ENCODE measurements at places on chromosomes 16 and 17.
A peak's percentile ranks its signal among the peaks of the same experiment; 100 is the strongest.

DNA sequence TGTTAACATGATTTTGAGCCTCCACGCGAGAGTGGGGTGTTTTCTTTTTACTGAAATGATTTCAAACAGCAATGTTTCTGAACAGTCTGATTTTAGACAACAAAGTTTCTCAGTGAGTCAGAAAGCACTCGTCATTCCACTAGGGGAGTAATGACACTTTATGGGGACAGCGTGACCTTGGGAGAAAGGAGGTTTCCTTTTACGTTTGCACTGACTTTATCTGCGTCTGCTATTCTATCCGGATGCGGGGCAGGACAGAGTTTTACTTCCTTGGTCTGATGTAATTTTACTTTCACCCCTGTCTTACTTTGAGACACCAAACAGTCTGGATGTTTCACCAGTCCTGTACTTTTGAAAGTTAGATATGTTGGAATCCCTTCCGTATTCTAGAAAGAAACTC, 20.7 kb downstream of the SLC47A1 start:
- no peak for DNase-seq

- DNase-seq, result no peak
Measured at GRCh38 chr17:34562387-34562786, 17.0 kb upstream of the TMEM132E start.

DNA sequence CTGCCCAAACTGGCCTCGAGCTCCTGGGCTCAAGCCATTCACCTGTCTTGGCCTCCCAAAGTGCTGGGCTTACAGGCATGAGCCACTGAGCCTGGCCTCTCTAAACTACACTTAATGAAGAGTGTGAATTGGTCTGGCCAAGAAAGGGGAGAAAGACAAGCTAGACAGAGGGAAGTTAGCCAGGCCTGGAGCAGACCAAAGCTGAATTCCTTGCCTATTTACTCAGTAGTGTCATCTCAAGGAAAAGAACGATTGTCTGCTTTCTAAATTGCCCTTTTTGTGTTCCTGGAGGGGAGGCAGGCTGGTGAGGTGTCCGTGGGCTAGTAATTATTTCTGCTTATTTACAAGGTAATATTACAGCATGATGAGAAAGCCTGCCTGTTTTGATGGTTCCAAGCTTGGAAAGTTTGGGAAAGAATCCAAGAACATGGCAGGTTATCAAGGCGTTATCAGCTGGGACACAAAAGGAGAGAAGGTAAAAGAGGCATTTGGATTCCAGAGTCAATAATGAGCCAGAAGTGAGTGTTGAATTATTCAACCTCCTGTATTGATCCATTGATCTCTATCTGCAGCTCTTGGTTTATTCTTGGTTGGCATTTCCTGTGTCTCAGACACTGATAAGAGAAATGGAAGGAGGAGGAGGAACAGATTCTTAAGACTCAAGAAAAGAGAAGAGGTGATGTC, 6.3 kb upstream of the CBFB start:
- DNase-seq, result no peak

- no peak for DNase-seq
Measured at GRCh38 chr16:2739625-2740430, 12.6 kb upstream of the SRRM2 start.

DNA sequence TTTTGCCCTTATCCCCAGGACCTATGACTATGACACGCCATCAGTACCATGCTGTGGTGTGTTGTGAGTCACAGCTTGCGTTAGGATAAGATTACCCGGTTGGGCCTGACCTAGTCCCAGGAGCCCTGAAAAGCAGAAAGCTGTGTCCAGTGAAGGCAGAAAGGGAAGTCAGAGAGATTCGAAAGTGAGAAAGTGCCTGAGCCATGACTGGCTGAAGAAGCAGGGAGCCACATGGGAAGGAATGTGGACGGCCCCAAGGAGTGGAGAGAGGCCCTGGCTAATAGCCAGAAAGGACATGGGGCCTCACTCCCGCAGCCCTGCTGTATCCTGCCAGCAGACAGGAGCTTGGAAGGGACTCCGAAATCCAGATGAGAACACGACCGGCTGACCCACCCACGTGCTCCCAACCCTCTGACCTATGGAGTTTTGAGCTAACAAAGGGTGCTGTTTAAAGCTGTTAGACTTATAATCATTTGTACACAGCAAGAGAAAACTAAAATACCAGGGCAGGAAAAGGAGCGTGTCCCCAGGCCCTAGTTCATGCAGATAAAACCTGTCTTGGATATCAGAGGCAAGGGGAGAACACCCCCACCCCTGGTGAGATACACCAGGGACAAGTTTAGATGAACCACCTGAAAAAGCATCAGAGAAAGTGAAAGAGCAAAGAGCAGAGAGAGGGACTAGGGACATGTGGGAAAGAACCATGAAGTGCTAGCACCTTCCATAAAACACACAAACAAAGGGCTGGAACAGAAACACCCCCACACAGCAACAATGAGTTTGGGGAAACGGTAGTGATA, 115.3 kb downstream of the SLC39A11 start:
- no peak for DNase-seq

DNA sequence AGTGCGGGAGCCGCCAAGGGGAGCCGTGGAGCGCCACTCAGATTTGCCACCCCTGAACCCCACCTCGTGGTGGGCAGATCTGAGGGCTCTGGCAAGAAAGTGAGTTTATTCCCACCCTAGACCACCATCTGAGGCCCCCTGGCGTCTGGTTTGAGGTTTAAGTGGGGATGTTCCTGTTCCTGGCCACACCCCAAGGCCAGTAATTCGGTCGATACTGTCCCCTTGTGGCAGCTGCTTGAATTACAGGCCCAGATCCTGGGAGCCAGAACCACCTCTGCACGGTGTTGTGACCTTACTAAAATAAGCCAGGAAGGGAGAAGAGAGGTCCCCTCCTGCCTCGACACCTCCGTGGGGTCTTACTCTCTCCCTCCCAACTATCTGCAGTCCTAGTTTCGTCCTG, 3.3 kb upstream of the LAT start:
- peak; percentile 9 for DNase-seq
